ENCODE measurements at places on chromosomes 1 and 21. TPM values are rescaled to one million over a fixed set of nuclear protein-coding genes. Genes with fewer than 3 reads are reported as not detected.

DNA sequence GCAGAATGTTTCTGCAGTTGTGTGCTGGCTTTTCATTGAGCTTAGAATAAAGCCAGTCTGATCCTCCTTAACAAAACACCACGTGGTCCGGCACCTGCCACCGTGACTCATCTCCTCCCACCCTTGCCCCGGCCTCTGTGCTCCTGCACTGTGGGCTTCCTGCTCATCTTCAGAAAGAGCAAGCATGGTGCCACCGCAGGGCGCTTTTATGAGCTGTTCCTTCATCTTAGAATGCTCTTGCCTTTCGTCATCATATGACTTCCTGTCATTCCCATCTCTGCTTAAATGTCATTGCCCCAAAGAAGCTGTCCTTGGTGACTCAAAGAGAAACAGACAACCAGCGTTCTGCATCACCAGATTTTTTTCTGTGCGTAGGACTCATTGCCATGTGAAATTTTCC is 117.8 kb downstream of the HHAT start:
- DNase-seq, result no peak

S100A14 gene
- 20.9 TPM for polyA plus RNA-seq

DNA sequence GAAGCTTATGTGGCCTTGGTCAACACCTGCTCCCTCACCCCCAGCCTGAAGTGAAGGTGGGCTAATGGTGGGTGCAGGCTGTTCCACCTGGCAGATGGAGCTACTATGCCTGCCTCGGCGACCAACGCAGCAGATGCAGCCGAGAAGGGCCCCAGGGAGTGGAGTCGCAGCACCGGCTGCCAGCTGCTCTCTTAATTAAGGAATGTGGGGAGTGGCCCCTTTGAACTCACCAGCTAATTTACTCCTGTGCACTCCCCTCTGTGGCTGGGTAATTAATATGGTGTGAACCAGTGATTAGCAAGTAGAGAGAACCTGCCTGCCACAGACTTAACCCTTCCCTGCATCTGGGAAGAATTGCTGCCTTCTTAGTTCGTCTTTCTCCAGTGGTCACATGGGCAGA is 3.3 kb upstream of the SLAMF8 start:
- no peak for DNase-seq

DNA sequence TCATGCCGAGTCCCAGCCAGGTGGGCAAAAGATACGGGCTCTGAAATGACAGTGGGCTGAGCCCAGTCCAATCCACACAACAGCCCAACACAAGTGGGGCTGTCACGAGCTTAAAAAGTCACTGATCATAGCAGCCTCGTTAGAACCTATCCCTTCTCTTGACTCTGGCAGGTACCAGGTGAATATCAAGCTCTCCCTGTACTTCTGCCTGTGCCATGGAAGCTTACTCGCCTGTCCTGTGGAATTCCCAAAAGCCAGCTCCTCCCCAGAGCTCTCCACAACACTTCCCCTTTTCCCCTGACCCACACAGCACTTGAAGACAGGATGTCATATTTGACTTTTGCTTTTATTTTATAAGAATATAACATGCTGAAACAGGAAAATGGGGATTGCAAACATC is 5.9 kb downstream of the RGS16 start:
- DNase-seq, result no peak

CACNA1S gene
- 0.46 TPM for polyA plus RNA-seq

- DNase-seq, result no peak
Observed at GRCh38 chr1:193614817-193615216, 428.4 kb upstream of the B3GALT2 start.

PLA2G4A gene
- polyA plus RNA-seq, result 7.6 TPM

PLEKHA6 gene
- polyA plus RNA-seq, result 37.8 TPM

DNA sequence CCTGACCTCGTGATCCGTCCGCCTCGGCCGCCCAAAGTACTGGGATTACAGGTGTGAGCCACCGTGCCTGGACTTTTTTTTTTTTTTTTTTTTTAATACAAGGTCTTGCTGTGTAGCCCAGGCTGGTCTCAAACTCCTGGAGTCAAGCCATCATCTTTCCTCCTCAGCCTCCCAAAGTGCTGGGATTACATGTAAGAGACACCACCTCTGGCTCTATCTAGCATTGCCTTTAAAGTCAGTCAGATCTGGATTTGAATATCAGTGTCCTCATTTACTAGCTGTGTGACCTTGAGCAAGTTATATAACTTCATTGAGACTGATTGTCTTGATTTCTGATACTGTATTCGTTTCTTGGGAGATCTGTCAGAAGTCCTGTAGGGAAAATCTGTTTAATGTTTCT is 6.6 kb downstream of the MAP3K21 start:
- DNase-seq, result no peak

NTRK1 gene
- polyA plus RNA-seq, result 1.1 TPM

DNA sequence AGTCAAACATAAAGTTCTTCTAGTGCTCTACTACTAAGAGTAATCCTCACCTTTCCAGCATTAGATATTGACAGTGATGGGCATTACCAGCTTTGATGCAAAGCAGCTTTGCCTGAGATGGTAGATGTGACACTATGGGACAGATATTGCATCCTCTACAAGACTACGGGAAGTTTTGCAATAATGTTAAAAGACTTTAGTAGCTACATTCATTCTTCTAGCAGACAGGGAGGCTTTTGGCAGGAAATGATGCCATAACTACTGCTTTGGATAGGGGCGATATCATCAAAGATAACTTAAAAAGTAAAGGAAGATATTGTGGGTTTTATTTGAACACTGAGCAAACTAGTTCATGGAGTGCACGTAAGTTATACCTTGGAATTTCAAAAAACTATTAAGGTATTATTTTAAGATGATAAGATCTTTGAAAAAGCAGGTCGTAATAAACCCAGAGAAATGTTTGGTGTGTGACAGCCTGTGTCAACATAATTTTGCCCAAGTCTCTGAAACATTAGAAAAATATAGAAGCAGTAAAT is 368.3 kb upstream of the TMPRSS15 start:
- DNase-seq, result no peak

DPT gene
- 0.10 TPM for polyA plus RNA-seq

DNA sequence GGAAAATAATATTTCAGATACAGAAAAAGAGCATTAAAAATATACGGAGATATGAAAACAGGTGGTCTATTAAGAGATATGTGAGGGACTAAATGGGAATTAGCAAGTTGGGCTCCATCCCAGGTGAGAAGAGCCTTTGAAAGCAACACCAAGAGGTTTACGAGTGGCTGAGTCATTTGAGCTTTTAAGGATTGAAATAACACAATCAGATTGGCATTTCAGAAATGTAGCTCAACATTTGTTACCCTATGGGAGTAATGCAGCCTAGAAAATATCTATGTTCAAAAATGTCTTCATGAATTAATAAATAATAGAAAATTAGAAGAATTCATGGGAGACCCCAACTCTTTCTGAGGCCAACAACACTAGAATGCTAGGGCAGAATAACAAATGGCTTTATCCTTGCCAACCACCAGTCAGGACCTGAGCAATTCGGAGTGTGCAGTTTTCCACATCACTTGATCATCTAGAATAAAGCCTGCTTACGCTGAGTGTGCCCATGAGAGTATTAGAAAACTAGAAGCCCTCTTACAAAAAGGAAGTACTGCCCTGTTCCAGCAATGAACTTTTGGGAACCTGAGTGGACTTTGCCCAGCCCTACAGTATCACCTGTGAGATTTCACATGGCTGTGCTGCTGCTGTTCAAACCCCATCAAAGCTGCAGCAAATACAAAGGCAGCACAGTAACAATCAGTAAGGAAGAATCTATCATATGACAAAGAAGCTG is 538.0 kb upstream of the CAMK1G start:
- DNase-seq, result no peak

LCE1A gene
- not detected for polyA plus RNA-seq

C1QB gene
- 6.2 TPM for polyA plus RNA-seq

- no peak for DNase-seq
Observed at GRCh38 chr1:58629031-58629462, 52.0 kb upstream of the TACSTD2 start.

- no peak for DNase-seq
Observed at GRCh38 chr1:65113298-65113697, 34.7 kb upstream of the AK4 start.

DNA sequence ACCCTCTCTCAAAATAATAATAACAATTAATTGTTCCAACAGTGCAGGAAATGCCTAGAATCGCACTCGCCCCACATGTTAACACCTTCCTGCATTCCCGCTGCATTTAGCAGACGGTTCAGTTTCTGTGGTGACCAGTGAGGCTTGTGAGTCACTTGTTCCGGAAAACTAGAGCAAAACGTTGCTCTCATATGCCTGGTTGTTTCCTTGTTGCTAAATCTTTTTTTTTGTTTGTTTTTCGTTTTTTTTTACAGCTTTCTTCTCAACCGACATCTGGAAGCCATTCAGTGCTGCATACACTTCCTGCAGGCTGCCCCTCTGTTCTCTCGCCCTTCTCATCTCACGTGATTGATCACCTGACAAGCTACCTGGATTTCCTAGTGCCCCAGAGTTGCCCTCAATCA is 56.9 kb upstream of the TMPRSS2 start:
- DNase-seq, result no peak

CDK11A gene
- polyA plus RNA-seq, result 20.4 TPM

PARK7 gene
- 388 TPM for polyA plus RNA-seq

- no peak for DNase-seq
Observed at GRCh38 chr1:114295321-114295720, 141.7 kb upstream of the SYT6 start.

- DNase-seq, result no peak
Observed at GRCh38 chr21:35002879-35003722, 46.0 kb downstream of the RUNX1 start.

OSCP1 gene
- 21.1 TPM for polyA plus RNA-seq

DNA sequence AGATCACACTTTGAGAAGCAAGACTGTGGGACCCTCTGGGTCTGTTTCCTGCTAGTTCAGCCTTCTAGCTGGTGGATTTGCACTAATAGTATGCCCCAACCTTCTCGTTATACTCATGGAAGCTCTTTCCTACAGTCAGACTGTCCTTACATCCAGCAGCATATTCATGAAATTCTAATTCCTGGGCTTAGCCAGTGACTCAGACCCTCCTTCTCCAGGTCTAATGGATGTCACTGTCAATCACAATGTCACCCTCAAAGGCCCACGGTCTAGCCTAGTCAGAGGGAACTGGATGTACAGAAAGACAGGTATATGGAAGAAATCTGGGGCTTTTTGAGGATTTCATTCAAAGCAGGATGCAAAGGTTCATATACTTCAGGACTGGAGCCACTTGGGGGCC is 72.4 kb downstream of the KCNJ15 start:
- no peak for DNase-seq

HSD3B1 gene
- 0.44 TPM for polyA plus RNA-seq

DNA sequence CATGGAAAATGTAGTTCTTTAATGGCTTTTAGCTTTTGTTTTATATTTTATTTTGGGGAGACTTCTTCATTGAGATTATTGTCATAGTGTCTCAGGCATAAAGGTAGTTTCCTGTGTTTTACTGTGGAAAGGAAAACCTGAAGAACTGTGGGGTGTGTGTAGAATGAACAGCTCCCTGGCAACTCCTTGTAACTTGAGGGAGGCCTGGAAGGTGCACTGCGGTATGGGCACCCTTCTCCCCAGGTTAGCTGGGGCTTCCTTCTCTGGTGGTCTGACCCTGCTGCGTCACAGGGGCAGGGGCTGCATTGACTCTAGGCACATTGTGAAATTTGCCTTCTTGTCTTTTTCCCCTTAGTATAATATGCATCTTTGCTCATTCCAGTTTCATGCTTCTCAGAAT is 1.7 kb downstream of the ATP1B1 start:
- no peak for DNase-seq

DNA sequence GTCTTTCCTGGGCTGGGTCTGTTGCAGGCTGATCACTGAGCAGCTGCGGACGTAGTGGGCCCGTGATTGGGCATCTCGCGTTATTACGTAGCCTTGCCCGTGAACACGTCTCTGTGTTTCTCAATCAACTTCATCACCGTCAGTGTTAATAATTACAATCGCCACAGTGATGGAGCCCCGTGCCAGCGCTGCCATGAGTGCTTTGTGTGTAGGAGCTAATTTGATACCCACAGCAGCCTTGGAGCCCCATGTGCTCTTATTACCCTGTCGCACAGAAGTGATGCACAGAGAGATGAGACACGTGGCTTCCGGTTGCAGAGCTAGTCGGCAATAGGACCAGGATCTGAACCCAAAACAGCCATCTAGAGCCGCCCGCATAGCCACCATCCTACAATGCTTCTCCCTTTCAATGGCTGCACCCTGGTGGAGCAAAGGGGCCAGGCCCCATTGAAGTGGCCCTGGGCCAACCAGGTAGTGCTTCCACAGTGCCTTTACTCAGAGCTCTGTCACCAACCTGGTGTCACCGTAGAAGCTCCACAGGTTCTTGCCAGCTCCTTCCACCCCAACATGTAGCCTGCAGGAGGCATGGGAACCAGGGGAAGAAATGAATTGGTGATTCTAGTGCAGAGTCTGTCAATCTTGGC is 398.5 kb upstream of the VAMP3 start:
- DNase-seq, result no peak

FAM43B gene
- polyA plus RNA-seq, result 1.5 TPM

NFIA gene
- polyA plus RNA-seq, result 16.3 TPM

FAAH gene
- 18.0 TPM for polyA plus RNA-seq

- DNase-seq, result no peak
Observed at GRCh38 chr1:99236756-99237155, 27.5 kb upstream of the PLPPR4 start.

C1orf198 gene
- 85.0 TPM for polyA plus RNA-seq

GRCh38 chr1:199678771-199679170 is 348.7 kb upstream of the NR5A2 start:
- DNase-seq, result no peak
